ENCODE measurements at places on chromosomes 7 and 10.

- no peak for DNase-seq
Measured at GRCh38 chr10:106947643-106948042, 216.9 kb downstream of the SORCS1 start.

DNA sequence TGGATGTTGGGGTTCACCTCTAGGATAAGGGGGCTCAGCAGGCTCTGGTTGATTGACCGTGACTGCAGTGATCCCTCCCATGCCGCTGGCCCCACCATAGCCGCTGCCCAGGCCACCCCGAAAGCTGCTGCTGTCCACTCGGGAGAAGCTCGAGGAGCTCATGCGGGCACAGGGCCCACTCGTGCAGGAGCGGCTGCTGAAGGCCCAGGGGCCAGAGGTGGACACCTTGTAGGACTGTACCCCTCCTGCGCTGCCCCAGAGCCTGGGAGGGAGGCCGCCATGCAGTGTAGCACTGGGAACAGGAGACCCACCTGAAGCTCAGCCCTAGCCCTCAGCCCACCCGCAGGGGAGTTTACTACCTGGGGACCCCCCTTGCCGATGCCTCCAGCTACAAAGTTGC, 70.0 kb downstream of the CHRM2 start:
- DNase-seq: no peak

DNA sequence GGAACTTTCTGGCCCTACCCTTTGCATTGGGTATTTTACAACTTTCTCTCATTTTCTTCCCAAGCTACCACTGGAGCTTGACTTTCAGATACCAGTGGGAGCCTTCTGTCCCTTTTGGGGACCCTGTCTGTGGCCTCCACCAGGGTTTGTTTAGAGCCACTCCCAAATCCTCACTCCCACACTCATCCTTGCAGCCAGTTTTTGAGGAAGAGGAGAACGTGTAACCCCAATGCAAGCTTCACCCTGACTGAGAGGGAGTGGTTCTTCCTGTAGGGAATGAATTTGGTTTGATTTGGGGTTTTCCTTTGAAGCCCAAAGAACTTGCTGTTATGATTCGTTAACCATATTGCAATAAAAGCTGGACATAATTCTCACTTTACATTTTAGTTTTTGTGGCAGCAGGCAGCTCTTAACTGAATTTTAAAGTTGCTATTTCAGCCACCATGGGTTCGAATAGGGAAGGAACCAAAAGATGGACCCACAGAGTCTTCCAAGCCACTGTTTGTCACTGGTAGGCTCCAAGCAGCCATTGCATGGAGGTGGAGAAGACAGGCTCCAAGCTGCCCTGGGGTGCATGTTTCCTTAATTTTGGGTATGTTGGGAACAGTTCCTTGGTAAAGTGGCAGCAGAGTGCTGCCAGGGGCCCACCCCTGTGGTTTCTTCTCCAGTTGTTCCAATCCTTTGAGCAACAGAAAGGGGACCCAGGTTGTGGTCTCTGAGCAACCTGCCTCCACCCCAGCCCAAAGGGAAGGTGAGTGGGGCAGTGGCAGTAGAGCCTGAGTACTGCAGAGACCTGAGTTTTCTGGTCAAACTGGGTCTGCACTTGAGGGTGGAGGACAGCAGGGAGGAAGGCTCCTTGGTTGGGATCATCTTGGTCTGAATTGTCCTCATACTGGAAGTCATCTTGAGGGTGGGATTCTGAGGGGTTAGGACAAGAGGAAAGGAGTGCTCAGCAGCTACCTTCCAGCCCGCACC, 5.1 kb downstream of the EVX1 start:
- DNase-seq: no peak

DNA sequence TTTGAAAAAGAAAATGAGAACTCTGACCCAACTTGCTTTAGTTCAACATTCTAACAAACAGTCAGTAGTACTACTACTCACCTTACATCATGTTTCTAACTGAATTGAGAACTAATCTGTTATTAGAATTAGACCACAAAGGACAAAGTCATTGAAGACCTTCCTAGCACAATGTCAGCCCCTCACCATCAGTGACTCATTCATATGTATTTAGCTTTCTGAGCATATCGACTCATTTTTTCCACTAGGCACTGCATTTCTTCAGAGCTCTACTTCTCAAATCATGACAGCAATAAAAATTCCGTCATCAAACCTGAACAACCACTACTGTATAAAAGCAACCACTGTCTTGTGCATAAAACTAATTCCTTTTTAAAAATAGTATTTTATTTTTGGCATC, 4.4 kb upstream of the LRRN3 start:
- DNase-seq: peak; percentile 30

GRCh38 chr7:43647339-43647672, 64.4 kb downstream of the STK17A start:
- DNase-seq: no peak

- DNase-seq: peak; percentile 57
Measured at GRCh38 chr7:105691082-105691679, 109.9 kb upstream of the EFCAB10 start.

DNA sequence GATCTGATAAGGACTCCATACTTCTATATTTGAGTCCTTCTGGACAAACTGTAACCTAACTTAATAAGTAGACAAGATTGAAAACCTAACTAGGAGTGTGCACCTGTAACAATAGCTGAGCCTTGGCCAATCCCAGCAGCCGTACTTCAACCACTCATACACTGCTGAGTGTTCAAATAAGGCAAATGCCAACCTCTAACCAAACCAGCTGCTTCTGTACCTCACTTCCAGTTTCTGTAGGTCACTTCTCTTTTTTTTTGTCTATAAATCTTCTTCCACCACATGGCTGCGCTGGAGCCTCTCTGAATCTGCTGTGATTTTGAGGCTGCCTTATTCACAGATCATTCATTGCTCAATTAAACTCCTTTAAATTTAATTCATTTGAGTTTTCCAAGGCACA, 753.2 kb downstream of the DNAJB9 start:
- no peak for DNase-seq

- DNase-seq: no peak
Measured at GRCh38 chr10:12950583-12951128, 50.9 kb downstream of the CCDC3 start.

- peak; percentile 26 for DNase-seq
Measured at GRCh38 chr10:43355749-43356371, 15.6 kb upstream of the FXYD4 start.

GRCh38 chr10:44301781-44302355, 83.0 kb downstream of the CXCL12 start:
- DNase-seq: no peak

Measured in stimulated activated CD4-positive, alpha-beta T cell treated with anti-CD3 and anti-CD28 coated beads, Interleukin-15, amount 100 ng/mL, for 24 hours (primary cell).